Muscle of leg (tissue), 16 donors: ENCODE measurements at places on chromosomes 2 and 18. TPM values are rescaled to one million over a fixed set of nuclear protein-coding genes. Genes with fewer than 3 reads are reported as not detected.

The RFTN2 gene
- total RNA-seq, result 24.9 TPM

DNA sequence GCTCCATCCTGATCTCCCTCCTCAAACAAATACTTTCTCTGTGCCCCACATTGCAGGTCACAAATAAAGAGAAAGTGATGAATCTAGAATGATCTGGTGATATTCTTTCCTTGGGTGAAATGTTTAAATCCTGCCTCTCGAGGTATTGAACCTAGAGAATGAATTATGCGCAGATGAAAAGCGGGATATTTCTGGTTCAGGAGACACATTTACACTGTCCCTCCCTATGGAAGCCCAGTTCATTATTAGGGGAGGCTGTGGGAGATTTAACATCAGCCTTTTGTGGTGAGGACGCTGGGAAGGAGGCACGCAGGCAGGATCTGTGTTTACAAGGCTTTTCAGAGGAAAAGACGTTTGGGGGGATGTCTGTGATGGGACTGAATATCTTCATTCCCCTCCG, 20.6 kb downstream of the MAPRE2 start:
- peaks cover 4% of the 10 kb centered on the region for H3K4me1 ChIP-seq
- H3K4me3 ChIP-seq, result no peak overlapping the region
- DNase-seq, result no peak
- no peaks in the 10 kb centered on the region for H3K27me3 ChIP-seq

DNA sequence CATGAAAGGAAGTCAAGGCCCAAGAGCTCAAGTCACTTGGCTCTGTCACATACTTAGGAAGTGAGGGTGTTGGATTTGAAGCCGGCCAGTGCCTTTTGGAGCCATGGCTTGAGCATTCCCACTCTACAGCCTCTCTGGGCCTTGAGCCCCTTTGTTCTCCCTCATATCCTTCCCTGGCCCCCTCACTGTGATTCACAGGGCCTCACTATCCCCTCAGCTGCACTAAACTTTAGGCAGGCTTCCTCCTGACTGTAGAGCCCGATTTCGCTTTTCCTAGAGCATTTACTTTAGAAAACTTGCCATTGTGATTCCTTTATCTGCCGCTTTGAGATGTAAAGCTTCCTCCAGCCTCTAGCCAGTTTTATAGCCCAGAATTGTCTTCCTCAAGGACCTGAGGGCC, 107.6 kb downstream of the FBXO15 start:
- H3K36me3 ChIP-seq, result no peaks in the 10 kb centered on the region
- H3K27ac ChIP-seq, result no peak overlapping the region
- H3K27me3 ChIP-seq, result no peaks in the 10 kb centered on the region
- no peaks in the 10 kb centered on the region for H3K4me1 ChIP-seq
- H3K4me3 ChIP-seq, result no peak overlapping the region
- DNase-seq, result no peak

The AQP12B gene
- not detected for total RNA-seq
